ENCODE measurements at places on chromosomes 12 and 14. TPM values are rescaled to one million over a fixed set of nuclear protein-coding genes. Genes with fewer than 3 reads are reported as not detected.

DNA sequence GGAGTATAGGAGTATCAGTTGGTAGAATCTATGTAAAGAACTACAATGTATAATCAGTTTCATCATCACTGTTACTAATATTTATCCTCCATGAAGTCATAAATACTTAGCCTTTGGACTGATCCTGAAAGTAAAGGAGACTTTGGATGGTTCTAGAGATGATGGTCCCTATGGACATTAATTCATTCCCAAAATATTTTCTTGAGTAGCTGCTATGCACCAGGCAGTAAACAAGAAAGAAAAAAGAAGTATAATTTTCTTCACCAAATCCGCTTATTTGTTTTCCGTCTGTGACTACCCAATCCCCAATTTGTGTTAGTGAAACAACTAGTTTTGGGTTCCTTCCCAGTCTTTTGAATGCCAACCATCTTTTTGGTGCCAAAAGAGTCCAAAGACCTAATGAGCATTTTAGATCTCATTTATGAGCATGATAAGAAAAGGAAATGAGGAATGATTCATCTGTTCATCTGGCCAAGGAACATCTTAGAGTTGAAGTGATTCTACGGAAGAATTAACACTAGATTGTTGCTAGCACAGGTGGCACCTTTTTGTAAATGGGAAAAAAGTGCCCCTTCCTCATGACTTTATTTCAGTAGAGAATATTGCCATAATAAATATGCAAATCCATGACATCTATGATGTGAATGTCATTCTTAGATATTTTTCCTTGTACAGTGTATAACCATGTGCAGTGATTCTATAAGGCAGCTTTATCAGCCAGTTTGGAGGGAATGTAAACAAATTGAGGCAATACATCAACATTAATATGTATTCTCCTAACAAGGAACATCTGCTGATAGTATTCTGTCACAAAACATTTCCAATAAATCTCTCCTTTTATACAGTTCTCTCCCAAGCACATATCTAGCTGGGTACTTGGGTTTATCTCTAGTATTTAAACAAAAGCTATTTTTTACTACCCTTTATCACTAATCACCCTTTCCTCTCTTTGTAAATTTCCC lies 85.1 kb upstream of the CCDC91 start:
- no peak for DNase-seq

GRCh38 chr12:51362747-51363342 lies 16.4 kb upstream of the CELA1 start:
- no peak for DNase-seq

Gene PITPNM2
- 18.3 TPM for total RNA-seq

GRCh38 chr14:68677901-68678300 lies 115.0 kb downstream of the ZFP36L1 start:
- DNase-seq, result no peak

Gene KSR2
- total RNA-seq, result not detected

GRCh38 chr12:52079576-52080402 lies at the start of gene SMIM41:
Gene SMIM41, plus strand, starts transcription at chr12:52079704. Its CDS starts 76 bp downstream, at chr12:52079780.
- DNase-seq, result no peak

- DNase-seq, result no peak
These were observed 54.9 kb downstream of the IRAK3 start for GRCh38 chr12:66243911-66244310.

Gene HOXC13
- total RNA-seq, result not detected

Gene ATXN7L3B
- 23.8 TPM for total RNA-seq

- DNase-seq, result no peak
These were observed 133.6 kb upstream of the VRK1 start for GRCh38 chr14:96663491-96664067.

- DNase-seq, result no peak
These were observed 150.4 kb downstream of the PHETA1 start for GRCh38 chr12:111218499-111218898.

GRCh38 chr12:122471324-122472226 lies 29.2 kb downstream of the ZCCHC8 start:
- no peak for DNase-seq

GRCh38 chr12:104276273-104277131 lies 27.0 kb upstream of the EID3 start:
- DNase-seq, result no peak

GRCh38 chr14:101049942-101050341 lies 146.4 kb upstream of the RTL1 start:
- no peak for DNase-seq

GRCh38 chr14:73623504-73624054 lies 11.3 kb downstream of the ACOT6 start:
- DNase-seq, result no peak

Gene VAMP1
- total RNA-seq, result 48.9 TPM

DNA sequence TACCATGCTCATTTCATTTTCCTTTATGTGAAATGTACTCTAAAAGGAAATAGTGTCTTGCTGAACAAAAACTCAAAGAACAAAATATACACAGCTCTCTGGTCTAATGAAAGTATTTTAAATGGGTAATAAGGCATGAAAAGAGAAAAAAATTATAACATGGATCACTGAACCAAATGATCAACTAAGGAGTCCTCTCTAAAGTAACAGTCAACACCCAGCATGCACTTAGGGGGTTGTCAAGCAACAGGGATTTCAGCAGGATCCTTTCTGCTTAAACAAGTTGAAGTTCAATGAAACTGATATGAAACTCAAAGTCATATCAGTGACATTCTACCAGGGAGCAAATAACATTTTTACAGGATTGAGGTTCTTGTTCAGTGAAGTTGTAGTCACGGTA lies 398.8 kb downstream of the SEC23A start:
- DNase-seq, result no peak

GRCh38 chr12:71432936-71433335 lies 6.7 kb upstream of the LGR5 start:
- no peak for DNase-seq

GRCh38 chr12:62738616-62739015 lies 196.3 kb downstream of the PPM1H start:
- no peak for DNase-seq

GRCh38 chr12:66077542-66077941 lies 53.0 kb downstream of the LLPH start:
- DNase-seq, result no peak

Gene TMEM63C
- 0.73 TPM for total RNA-seq

Gene CRIP2
- 0.31 TPM for total RNA-seq

DNA sequence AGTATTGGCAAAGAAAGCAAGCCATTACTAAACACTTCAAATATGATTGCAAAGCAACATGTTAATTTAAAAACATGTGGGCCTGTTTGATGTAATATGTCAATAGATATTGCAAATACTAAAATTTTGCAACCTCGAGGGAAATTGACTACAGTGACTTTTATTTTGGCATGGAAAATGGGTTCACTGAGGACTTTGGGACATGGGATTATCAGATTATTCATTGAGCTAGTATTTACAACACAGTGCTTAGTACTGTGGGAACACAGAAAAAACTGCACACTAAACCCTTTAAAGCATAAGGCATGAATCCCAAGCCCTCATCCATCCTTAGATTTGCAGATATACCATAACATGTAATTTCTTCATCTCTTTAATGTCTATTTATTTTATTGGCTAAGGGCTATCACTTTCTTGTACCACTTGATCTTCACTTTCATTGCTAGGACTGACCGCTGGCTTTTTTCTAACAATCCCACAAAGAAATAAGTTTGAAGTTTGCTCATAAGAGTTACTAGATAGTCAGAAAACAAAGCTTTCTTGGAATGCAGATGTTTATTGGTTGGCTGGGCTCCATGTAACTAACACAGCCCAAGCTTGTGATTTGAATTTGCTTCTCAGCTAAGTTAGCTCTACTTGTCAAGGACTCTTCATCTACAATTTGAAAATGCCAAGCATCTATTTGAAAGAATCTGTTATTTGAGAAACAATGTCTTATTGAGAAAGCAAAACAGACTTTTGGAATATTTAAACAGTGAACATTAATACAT lies 48.7 kb downstream of the PPFIBP1 start:
- DNase-seq, result no peak

DNA sequence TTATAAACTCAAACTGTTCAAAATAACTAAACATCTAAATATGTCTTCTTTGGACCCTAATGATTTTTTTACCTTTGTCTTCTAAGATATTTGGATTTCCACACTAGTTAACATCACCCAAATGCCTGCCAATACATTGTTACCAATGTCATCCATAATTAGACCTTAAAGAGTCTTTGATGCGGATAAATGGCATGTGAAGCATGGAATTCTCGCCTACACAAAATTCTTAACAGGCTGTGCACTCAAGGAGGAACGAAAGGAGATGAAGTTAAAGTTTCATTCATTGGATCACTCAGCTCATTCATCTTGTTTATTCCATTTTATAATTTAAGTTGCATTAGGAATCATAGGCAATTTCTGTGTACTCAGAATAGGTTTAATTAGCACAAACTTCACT lies 219.7 kb downstream of the ACSS3 start:
- no peak for DNase-seq

All from activated CD8-positive, alpha-beta T cell treated with anti-CD3 and anti-CD28 coated beads, Interleukin-2, amount 10 ng/mL, durations not matched to agents 7 days and 5 days (primary cell).